ENCODE measurements at places on chromosomes 12 and 14. TPM values are rescaled to one million over a fixed set of nuclear protein-coding genes. Genes with fewer than 3 reads are reported as not detected.
A peak's percentile ranks its signal among the peaks of the same experiment; 100 is the strongest.

Gene TUNAR
- not detected for total RNA-seq

DNA sequence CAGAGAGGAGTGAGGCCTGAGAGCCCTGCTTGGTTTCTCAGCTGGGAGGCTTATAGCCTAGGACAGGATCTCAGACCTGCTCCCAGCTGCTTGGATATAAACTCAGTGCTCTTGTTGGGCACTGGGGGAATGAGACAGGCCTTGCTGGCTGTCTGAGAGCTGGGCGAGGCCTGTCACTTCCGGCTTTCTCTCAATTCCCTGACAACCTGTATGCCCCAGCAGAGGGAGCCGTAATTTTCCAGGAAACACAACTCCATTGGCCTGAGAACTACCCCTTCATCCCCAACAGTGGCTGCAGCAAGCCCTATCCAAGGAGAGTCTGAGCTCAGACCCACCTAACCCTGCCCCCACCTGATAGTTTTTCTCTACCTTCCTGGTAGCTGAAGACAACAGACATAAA lies 258.3 kb upstream of the STXBP6 start:
- H3K36me3 ChIP-seq, result no peaks in the 10 kb centered on the region
- no peaks in the 10 kb centered on the region for H3K4me1 ChIP-seq
- no peaks in the 10 kb centered on the region for H3K27me3 ChIP-seq
- no peak overlapping the region for H3K27ac ChIP-seq
- no peak for DNase-seq

DNA sequence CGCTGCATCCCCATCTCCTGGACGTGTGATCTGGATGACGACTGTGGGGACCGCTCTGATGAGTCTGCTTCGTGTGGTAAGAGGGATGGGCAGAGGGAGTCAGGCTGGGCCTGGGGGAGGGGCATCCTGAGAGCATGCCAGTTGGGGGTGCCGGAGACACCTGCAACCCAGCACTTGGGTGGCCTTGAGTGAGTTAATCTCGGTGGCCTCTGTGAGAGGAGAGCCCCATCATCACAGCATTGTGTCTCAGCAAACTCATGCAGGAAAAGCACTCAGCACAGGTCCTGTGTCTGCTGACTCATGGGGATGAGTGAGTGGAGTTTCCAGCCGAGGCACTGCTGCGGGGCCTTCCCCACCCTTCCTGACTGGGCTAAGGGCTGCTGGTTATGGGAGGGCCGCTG lies 19.6 kb upstream of the LRP1-AS start:
- no peak overlapping the region for H3K27ac ChIP-seq
- H3K4me3 ChIP-seq, result no peak overlapping the region
- H3K4me1 ChIP-seq, result peaks cover 8% of the 10 kb centered on the region
- H3K27me3 ChIP-seq, result no peaks in the 10 kb centered on the region
- H3K36me3 ChIP-seq, result no peaks in the 10 kb centered on the region

GRCh38 chr12:106308121-106308520 lies 5.6 kb downstream of the TCP11L2 start:
- H3K36me3 ChIP-seq, result no peaks in the 10 kb centered on the region
- peaks cover 58% of the 10 kb centered on the region for H3K4me1 ChIP-seq
- no peak for DNase-seq
- H3K27me3 ChIP-seq, result no peaks in the 10 kb centered on the region
- no peak overlapping the region for H3K4me3 ChIP-seq

Gene PUS1
- total RNA-seq, result 53.4 TPM

Gene LMO3
- total RNA-seq, result not detected

DNA sequence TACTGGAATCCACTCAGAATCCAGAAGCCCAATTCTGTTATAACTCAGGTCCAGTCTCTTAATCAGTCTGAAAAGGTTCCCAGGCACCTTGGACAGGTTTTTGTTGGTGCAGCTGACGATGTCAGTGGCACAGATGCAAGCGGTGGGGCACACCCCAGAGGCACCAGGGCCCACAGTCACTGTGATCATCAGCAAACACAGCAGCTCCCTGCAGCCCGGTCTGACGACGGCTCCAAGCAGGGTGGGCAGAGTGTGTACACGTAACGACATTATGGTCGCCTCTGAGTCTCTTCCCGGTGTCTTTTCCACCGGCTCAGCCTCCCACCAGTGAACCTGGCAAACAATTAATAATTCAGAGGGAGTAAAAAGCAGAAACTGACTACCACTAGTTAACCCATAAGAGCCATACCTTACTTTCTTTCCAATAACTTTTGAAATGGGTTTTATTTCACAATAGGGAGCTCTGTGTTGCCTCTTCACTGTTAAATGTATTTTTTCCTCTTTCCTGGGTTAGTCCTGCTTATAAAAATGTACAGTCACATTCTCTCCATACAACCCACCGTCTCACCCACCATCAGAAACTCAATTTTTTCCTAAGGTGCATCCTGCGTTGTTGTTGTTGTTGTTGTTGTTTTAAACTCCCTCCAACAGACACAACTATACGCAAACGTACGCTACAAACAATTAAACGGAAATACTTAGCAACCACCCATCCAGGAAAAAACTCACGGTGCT lies 521 bp upstream of the PCED1B start:
- DNase-seq, result peak; percentile 50
- peaks cover 7% of the 10 kb centered on the region for H3K36me3 ChIP-seq
- peaks cover 68% of the 10 kb centered on the region for H3K4me1 ChIP-seq
- H3K27me3 ChIP-seq, result no peaks in the 10 kb centered on the region
- peak overlapping the region; percentile 100 for H3K27ac ChIP-seq
- H3K4me3 ChIP-seq, result peak overlapping the region; percentile 98

Data from activated T-cell treated with anti-CD3 and anti-CD28 coated beads, Interleukin-2, amount 50 U/mL, for 72 hours (primary cell).